Kidney epithelial cell (primary cell): ENCODE measurements at places on chromosomes 16 and 17. TPM values are rescaled to one million over a fixed set of nuclear protein-coding genes. Genes with fewer than 3 reads are reported as not detected.

DNAI2 gene
- not detected in 2 replicates for total RNA-seq

FCSK gene
- 19.9 and 23.2 TPM in 2 replicates for total RNA-seq

KRTAP1-1 gene
- total RNA-seq: not detected in 2 replicates

FLYWCH2 gene
- 58.6 and 69.5 TPM in 2 replicates for total RNA-seq

GP1BA gene
- not detected in 2 replicates for total RNA-seq

GRCh38 chr17:58692239-58693055, at the start of gene RAD51C:
TSS of gene RAD51C (plus strand) at chr17:58692602. CDS start at chr17:58692644, 42 bp downstream.
- DNase-seq: peak; percentile 44

- DNase-seq: no peak
Measured at GRCh38 chr16:13029786-13030185, 128.4 kb downstream of the SHISA9 start.

DNA sequence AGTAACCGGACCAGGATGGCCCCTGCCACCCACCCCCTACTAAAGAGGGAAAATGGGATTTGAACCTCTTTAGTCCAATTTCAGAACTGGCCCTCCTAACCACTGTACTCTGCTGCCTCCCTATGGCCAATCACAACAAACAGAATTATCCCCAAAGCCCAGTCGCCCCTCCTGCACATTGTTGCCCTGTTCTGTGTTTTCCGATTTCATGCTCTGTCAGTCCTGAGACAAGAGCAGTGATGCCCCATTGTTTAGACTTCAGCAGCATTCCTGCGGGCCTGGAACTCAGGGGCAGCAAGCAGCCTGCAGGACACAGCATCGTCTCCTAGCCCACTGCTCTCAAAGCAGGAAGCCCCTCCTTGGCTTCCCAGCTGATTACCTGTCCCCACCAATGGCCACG, 20.5 kb upstream of the KLHL11 start:
- no peak for DNase-seq

DNA sequence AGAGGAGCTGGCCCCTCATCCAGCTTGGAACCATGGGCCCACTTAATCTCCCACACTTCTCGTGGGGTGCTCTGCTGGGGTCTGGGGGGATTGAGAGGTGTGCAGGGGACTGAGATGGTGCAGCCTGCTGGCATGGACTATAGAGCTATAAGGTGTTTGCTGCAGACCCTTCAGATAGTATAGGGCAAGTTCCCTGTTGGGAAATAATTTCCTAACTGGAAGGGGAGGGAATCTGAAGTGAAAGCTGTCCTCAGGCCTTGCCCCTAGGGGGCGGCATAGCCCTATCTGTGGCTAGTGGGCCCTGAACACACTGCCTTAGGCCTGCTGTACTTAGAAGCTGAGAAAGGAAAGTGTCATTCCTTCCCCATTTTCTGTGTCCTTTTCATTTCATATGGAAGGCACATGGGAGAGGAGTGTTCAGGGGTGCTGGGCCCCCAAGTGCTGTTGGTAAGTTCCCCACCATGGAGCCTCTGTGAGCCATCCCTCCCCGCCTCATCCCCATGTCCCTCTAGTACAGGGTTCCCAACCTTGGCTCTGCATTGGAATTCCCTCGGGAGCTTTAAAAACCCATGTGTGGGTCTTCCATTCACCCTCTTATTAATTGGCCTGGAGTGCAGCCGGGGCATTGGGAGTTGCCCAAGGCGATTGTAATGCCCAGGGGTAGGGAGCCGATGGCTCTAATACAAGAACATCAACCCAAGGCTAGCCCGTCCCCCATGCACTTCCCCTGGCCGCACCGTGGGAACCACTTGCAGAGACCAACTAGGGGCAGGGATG, 19.7 kb downstream of the GOSR2 start:
- no peak for DNase-seq
